ENCODE measurements at places on chromosomes 7 and 10.

GRCh38 chr10:47410271-47410670, 26.2 kb upstream of the ZNF488 start:
- no peak for DNase-seq

- no peak for DNase-seq
Measured at GRCh38 chr10:110446954-110447608, 50.6 kb upstream of the DUSP5 start.

DNA sequence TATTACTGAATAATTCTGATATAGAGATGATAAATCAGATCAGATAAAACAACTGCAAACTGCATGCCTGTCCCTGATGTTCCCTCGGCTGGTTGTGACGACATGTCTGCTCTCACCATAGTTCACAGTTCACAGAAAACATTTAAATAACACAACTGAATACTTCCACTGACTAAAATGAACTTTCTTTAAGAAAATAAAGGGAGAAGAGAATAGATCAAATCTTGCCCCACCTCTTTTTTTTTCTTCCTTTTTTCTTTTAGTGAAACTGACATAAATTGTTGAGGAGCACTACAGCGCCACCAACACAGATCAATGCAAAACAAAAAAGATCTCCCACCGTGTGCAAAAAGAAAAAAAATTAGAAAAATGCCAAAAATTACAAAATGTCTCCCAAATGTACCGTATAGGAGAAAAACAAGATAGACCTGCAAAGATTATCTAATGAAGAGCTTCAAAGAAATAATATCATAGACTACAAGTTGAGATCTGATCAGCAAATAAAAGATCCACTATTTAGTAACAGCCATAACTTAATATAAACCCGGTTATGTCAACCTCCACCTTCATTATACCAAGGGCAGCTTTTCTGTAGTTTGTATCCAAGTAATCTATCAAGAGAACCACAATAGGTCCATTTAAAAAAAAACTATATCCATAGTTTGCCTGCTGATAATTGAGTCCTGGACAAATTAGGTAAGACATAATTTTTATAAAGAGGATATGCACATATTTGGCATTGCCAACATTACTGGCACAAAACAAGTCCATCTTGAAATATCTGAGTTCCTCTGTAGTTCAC, 30.7 kb upstream of the EPC1 start:
- DNase-seq, result peak; percentile 42

- no peak for DNase-seq
Measured at GRCh38 chr7:114372619-114373018, 42.0 kb upstream of the FOXP2 start.

- no peak for DNase-seq
Measured at GRCh38 chr7:32034052-32034451, 36.2 kb downstream of the PDE1C start.

GRCh38 chr10:51321980-51322379, 247.7 kb downstream of the PRKG1 start:
- DNase-seq, result no peak

DNA sequence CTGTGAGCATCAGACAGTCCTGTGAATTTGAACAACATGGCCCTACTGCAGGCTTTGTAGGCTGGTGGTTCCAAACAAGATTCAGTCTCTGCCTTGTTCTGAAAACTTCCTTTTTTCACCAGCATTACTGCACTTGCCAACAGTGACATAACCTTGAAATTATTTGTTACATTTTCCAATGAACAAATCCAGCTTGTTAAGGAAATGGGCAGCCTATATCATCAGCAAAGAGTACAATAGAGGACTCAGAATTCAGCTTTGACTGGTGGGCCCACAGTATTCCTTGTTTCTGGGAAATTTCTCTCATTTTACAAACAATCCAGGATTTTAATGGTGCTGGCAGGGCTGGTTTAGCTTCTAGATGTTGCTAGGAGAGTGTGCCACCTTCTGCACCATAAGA, 703.7 kb upstream of the FZD8 start:
- no peak for DNase-seq

DNA sequence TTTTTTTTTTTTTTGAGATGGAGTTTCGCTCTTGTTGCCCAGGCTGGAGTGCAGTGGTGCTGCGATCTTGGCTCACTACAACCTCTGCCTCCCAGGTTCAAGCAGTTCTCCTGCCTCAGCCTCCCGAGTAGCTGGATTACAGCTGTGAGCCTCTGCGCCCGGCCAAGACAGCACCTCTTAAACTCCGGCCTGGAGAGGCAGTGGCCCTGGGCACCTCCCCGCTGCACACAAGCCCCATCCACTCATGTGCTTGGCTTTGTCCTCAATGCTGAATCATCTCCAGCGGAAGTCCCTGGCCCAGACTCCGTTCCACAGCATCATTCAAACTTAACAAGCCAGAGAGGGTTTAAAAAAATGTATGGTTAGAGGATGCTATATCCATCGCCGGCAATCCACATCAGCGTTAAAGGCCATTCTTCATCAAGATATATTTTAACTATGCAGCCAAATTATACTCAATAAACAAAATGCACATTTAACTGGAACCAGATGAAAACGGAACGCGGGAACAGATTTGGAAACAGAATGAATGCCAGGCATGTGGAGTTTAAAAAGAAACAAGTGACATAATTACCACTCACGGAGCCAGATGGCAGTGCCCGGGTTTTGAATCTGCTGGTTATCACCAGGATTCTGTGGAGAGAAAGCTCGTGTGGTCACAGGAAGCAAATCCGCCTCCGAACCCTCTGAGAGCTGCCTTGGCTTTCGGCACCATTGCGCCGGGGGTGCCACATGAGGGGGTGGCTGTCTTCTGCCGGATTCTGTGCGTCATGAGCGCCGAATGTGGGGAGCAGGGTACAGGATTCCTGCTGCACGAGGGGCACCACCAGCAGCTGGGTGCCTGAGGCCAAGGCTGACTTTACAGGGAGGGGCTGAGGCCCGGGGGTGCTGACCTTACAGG, 45.6 kb upstream of the CFAP46 start:
- no peak for DNase-seq

DNA sequence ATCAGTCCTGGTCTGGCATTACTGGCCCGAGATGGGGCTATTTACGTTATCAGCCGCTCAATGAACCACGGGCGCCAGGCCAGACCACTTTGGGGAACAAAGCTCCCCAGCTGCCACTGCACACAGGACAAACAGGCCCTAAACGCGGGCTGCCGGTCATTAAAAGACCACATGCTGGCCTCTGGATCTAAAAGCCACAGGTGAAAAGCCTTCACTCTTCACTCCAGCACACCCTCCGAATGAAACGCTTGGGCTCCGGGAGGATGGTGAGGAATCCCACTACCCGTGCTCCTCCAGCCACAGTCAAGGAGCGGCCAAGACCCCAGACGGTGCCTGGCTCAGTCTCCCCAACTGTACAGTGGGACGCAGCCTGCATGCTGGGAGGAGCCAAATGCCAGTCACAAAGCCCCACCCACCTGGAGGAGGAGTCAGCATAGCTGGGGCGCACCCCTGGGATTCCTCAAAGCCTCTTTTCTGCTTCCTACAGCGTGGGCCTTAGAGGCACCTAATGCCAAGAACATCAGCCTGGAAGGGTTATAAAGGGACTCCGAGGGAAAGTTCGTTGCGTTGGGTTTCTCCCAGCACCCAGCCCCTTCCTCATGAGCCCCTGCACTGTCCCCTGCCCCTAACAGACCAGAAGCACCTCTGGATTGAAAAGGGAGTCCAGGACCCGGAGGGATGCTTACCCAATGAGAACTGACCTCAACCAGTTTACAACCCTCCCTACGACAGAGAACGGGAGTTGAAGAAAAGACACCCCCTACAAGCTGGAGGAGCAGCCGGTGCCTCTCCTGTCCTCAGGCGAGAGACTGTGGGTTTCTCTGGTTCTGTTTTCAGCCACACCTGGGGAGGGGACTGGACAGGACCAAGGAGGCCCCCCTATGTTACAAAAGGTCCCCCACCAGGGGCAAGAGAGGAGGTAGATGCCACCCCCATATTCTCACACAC, 4.7 kb downstream of the PDGFA start:
- no peak for DNase-seq

- no peak for DNase-seq
Measured at GRCh38 chr10:125721035-125721434, 1.5 kb downstream of the EDRF1 start.

DNA sequence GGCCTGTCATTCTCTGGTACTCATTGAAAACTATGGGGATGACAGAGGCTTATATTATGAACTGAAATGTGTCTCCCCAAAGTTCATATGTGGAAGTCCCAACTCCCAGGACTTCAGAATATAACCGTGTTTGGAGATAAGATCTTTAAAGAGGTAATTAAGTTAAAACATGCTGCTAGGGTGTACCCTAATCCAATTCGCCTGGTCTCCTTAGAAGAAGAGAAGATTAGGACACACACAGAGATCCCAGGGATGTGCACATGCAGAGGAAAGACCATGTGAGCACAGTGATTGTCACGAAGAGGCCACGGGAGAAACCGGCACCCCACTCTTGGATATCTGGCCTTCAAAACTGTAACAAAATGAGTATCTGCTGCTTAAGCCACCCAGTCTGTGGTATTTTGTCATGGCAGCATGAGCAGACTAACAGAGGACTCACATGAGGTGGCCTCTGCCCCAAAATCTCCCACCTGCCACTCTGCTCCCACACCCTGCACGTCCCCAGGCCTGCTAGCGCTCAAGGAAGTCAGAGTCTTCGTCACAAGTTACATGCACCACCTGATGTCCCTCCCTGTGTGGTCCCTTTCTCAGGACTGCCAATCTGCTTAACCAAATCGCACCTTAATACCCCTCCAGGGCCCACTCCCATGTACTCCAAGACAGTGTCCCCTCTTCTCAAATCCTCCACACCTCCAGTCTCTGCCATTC, 26.8 kb downstream of the PLAC9 start:
- no peak for DNase-seq

DNA sequence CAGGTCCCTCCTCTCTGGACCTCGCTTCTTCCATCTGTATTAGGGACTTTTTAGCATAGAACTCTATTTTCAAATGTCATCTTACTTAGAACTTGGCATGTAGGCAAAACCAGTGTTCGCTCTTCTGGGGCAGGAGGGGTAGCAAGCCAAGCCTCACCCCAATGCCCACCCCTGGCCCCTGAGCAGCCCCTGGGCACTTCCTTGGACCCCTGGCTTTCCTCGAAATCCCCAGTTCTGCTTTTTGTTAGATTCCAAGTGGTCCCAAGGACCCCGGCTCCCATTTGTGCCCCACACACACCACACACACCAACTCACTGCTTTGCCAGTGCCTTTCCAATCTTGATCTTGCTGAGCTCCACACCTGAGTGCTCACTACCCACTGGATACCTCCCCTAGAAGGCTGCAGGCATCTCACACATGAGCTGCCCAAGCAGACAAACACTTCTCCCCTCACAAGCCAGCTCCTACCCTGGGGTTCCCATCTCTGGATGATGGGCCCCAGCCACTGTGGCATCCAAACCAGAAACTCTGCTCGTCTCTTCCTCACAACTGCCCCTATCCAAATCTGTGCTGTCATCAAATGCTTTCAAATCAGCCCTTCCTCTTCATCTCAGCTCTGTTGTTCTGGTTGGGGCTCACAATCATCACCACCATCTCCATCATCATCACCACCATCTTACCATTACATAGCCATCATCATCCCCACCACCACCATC, 167.9 kb upstream of the ZMIZ1 start:
- DNase-seq, result no peak

- no peak for DNase-seq
Measured at GRCh38 chr7:74262639-74263398, 8.6 kb upstream of the RFC2 start.

DNA sequence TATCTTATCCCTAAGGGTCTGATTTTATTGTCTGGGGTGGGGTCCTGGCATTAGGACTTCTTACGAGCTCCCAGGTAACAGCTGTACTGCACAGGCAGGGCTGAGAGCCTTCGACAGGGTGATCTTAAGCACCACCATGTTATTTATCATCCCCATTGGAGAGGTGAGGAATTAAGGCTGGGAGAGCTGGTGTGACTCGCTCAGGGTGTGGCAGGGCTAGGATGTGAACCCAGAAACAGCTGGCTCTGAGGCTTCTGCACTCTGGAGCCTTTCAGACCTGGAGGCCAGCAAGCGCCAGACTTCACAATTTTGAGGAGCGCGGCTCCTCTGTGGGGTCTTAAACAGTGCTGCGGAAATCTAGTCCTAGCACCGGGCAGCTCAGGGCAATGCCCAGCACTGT, 27.4 kb upstream of the NDST2 start:
- DNase-seq, result no peak

GRCh38 chr7:104980841-104981671, 32.9 kb upstream of the KMT2E start:
- peak; percentile 64 for DNase-seq

- no peak for DNase-seq
Measured at GRCh38 chr7:1951159-1951536, 281.1 kb downstream of the ELFN1 start.

GRCh38 chr10:14839305-14839695, 1.2 kb downstream of the HSPA14 start:
- DNase-seq, result no peak

GRCh38 chr7:147818317-147818716, 772.2 kb upstream of the C7orf33 start:
- DNase-seq, result no peak

DNA sequence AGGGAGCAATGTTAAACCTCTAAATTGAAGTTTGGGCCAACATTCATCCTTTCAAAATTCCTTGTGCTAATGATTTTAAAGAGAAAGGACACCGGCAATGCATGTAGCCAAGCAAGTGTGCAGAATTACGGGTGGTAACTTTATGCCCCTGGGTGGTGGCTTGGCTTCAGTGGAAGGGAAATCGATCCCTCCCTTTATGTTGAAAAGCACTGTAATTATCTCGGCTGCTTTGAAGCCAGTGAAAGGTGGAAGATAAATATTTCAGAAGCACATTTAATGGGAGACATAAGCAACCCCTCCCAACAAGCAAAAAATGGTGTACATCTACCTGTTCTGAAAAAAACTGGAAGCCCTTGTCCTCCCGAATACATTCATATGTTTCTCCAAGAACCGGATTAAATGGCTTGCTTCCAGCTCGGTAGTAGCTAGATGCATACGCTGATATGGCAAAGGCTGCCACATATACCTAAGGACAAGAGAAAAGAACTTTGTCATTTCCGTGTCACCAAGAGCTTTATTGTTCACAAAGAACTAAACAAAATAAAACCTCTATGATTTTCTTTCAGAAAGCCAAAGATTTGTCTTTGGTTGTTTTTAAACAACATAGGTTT, 73.3 kb upstream of the GSDME start:
- no peak for DNase-seq

DNA sequence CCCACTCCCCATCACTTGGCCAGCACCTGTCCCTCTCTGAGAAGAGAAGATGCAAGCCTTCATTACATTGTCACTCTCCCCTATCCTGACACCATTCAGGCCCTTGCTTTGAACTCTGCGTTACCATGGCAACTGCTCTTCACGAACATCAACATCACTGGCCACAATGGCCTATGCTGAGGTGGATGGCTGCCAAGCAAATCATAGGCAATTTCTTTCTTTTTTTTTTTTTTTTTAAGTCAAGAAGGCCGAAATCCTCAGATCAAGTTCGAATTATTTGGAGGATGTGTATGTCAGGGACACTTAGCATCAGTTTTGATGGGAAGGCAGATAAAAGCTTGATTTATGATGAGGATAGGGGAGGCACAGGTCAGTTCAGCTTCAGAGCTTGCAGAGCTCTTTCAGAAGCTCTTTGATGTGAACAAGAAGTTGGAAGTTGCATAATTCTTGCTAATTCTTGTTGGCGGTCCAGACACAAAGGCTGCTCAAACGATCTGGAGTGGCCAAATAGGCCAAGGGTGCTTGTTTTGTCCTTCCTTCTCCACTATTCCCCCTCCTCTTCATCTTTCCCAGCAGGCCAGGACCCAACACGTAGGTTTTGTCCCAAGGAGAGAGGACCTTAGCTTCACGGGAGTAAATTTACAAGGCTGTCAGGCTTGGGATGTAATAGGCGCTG, 179.9 kb upstream of the NPVF start:
- DNase-seq, result no peak
